GM23248 (cell line): ENCODE measurements at places on chromosomes 6 and 20. TPM values are rescaled to one million over a fixed set of nuclear protein-coding genes. Genes with fewer than 3 reads are reported as not detected.

BNIP5 gene
- not detected in 2 replicates for total RNA-seq

TRIM10 gene
- total RNA-seq, result 0.11 TPM in 1 of 2 replicates, not detected in the other

ADAM33 gene
- 53.1 and 57.9 TPM in 2 replicates for total RNA-seq

TFB1M gene
- 9.0 and 14.0 TPM in 2 replicates for total RNA-seq

ZC3H12D gene
- total RNA-seq, result 0.54 TPM in 1 of 2 replicates, not detected in the other

SNX5 gene
- total RNA-seq, result 65.2 and 67.0 TPM in 2 replicates

- no peaks in the 10 kb centered on the region for H3K4me1 ChIP-seq
- peak; percentile 20 for DNase-seq
- no peaks in the 10 kb centered on the region for H3K36me3 ChIP-seq
- H3K27me3 ChIP-seq, result no peaks in the 10 kb centered on the region
- no peak overlapping the region for H3K27ac ChIP-seq
These were observed 36.9 kb downstream of the SLC24A3 start for GRCh38 chr20:19249106-19249879.

DNA sequence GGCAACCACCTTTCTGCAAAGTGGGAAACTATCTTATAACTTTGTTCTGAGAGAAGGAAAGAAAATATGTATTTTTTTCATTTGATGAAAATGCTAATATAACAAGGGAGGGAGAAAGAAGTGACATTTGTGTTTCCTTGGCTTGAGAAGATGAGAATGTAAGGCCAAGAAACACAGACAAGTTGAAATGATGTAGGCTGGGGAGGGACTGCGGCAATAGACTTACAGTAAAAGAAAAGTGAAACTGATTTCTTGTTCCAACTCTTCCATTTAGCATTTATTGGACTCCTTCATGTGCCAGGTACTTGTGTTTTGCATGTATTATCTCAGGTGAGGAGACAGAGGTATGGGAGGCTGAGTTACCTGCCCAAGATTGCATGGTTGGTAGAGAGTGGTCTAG is 130.9 kb downstream of the CARMIL1 start:
- no peaks in the 10 kb centered on the region for H3K36me3 ChIP-seq
- no peak for DNase-seq
- no peak overlapping the region for H3K4me3 ChIP-seq
- no peak overlapping the region for H3K27ac ChIP-seq

- peak overlapping the region; percentile 97 for H3K27ac ChIP-seq
- no peaks in the 10 kb centered on the region for H3K27me3 ChIP-seq
- H3K4me1 ChIP-seq, result peaks cover 73% of the 10 kb centered on the region
- peak overlapping the region; percentile 40 for H3K4me3 ChIP-seq
- peak; percentile 93 for DNase-seq
These were observed 117.6 kb downstream of the DST start for GRCh38 chr6:56524891-56525703.

- no peaks in the 10 kb centered on the region for H3K27me3 ChIP-seq
- peaks cover 5% of the 10 kb centered on the region; the same call in 1 of the 2 replicates for H3K36me3 ChIP-seq
- DNase-seq, result no peak
- no peak overlapping the region for H3K27ac ChIP-seq
- H3K4me3 ChIP-seq, result no peak overlapping the region
These were observed 54.7 kb downstream of the PHF20 start for GRCh38 chr20:35826397-35826998.

DNA sequence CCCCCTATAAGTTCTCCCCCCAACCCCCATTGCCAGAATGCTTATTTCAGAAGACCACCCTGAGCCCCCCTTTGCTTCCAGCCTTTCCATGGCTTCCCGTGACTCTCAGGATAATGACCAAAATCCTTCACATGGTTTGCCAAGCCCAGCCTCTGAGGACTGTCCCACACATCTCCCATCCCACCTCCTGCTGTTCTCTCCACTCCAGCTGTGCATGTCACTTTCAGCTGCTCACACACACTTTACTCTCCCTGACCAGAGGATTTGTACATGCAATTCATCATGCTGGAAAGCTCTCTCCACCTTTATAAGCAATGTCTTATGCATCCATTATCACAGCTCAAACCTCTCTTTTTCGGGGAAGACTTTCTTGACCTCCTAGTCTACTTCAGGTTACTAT is 164.2 kb downstream of the PRL start:
- H3K27ac ChIP-seq, result no peak overlapping the region
- no peaks in the 10 kb centered on the region for H3K27me3 ChIP-seq
- no peak for DNase-seq
- no peak overlapping the region for H3K4me3 ChIP-seq
- H3K4me1 ChIP-seq, result no peaks in the 10 kb centered on the region
- H3K36me3 ChIP-seq, result no peaks in the 10 kb centered on the region

DNA sequence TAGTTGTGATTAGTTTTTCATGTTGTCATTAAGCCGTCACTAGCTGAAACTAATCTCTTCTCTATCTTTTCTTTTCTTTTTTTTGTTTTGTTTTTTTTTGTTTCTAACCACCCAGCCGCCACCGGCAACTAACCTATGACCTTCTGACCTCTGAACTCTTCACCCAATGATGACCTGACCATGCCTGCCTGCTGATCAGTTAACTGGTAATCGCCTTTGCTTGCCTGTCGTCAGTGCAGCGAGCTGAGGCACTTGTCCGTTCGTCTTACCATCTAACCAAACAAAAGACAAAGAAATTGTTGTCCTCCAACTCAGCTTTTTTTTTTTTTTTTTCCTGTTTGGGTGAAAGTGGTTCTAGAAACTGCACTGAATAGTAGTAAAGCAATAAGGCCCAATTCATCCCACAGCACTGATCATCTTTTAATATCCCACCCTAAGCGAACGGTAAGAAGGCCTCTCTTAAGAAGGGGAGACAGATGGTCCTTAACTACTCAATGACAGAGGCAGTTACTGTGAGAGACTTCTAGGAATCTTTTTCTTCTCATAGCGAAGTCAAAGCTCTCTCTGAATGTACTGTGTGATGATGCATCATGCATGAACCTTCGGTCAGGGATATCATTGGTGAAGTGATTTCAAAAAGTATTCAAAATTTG is 156.2 kb downstream of the QKI start:
- H3K36me3 ChIP-seq, result peaks cover 32% of the 10 kb centered on the region; the same call in 1 of the 2 replicates
- no peaks in the 10 kb centered on the region for H3K27me3 ChIP-seq
- no peaks in the 10 kb centered on the region for H3K4me1 ChIP-seq
- DNase-seq, result no peak
- no peak overlapping the region for H3K27ac ChIP-seq

GRCh38 chr20:20083807-20084206 is 31.5 kb downstream of the CFAP61 start:
- H3K36me3 ChIP-seq, result no peaks in the 10 kb centered on the region
- DNase-seq, result peak; percentile 55
- peaks cover 8% of the 10 kb centered on the region; the same call in 1 of the 2 replicates for H3K4me1 ChIP-seq
- H3K27me3 ChIP-seq, result peaks cover 14% of the 10 kb centered on the region

DNA sequence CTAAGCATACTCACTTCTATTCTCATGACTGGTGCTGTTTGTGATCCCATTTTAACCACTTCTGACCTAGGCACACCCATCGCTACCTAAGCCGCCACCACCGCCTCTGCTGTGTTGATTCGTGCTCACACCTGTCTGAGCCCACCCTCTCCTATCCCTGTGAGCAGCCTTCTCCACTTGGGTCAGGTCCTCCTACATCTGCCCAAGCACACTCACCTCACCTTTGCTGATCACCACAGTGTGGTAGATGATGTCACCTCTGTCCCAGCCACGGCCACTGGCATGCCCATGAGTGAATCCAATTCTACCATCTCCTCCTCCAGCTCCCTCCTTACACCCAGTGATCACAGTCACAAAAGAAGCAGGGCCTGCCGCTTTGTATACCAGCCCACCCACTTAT is 20.8 kb downstream of the MUC22 start:
- H3K27me3 ChIP-seq, result peaks cover 4% of the 10 kb centered on the region; the same call in 1 of the 2 replicates
- no peak for DNase-seq
- H3K4me3 ChIP-seq, result no peak overlapping the region
- H3K27ac ChIP-seq, result no peak overlapping the region
- peaks cover 4% of the 10 kb centered on the region; the same call in 1 of the 2 replicates for H3K4me1 ChIP-seq
- no peaks in the 10 kb centered on the region for H3K36me3 ChIP-seq

- peaks cover 8% of the 10 kb centered on the region; the same call in 1 of the 2 replicates for H3K4me1 ChIP-seq
- no peak for DNase-seq
- H3K27me3 ChIP-seq, result no peaks in the 10 kb centered on the region
- no peaks in the 10 kb centered on the region for H3K36me3 ChIP-seq
- no peak overlapping the region for H3K27ac ChIP-seq
- H3K4me3 ChIP-seq, result no peak overlapping the region
These were observed 6.9 kb upstream of the VEGFA start for GRCh38 chr6:43762966-43763695.

- H3K4me3 ChIP-seq, result no peak overlapping the region
- no peak overlapping the region for H3K27ac ChIP-seq
- H3K27me3 ChIP-seq, result no peaks in the 10 kb centered on the region
- no peaks in the 10 kb centered on the region for H3K36me3 ChIP-seq
- DNase-seq, result no peak
These were observed 2.8 kb downstream of the RTN4IP1 start for GRCh38 chr6:106626485-106626884.

DNA sequence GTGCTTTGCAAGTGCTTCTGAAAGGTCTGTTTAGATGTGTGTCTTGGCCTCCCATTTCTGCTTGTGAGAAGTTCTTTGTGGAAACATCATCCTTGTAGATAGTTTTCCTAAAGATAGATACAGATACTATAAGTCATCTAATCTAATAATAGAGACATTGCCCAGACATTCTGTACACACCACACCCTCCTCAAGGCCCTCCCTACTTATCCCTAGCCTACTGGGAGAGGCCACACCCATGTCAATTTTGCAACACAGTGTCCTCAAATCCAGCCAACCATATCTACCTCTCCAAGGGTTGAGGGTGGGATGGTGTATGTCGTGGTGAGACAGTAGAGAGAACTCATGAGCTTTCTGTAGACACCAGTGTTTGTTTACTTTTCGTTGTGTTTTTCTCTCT is 6.2 kb downstream of the KDM1B start:
- peak overlapping the region; percentile 73 for H3K27ac ChIP-seq
- peak; percentile 30 for DNase-seq
- H3K4me1 ChIP-seq, result peaks cover 19% of the 10 kb centered on the region
- H3K4me3 ChIP-seq, result no peak overlapping the region

DNA sequence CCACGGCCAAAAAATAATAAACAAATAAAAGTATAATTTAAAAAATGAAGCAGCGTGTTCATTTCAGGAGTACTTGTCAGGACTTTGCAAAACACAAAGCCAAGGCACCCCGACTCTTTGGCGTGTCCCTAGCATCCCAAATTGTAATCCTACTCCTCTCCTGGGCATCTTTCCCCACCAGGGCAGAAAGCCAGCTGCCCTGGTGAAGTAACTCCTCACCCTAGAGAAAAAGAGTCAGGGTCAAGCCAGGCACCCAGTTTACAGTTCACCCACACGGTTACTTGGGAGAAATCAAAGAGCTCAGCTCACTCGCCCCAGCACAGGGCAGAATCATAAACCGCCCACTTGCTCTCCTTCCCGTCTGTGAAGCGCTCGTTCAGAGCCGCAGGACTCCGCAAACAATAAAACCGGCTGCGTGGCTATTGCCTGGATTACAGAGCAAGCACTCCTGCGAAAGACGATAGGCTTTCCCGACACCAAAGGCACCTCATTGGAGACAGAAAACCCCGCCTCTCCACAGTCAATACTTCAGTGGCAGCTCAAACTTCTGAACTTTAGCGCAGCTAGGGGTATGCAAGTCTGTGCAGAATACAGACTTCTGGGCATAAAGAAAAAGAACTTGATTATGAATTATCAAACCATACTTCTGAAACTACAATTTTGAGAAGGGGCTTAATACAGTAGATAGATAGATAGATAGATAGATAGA is 73.0 kb upstream of the NHSL1 start:
- no peaks in the 10 kb centered on the region for H3K27me3 ChIP-seq
- peak; percentile 85 for DNase-seq
- H3K27ac ChIP-seq, result no peak overlapping the region
- H3K4me3 ChIP-seq, result peak overlapping the region; percentile 75

DNA sequence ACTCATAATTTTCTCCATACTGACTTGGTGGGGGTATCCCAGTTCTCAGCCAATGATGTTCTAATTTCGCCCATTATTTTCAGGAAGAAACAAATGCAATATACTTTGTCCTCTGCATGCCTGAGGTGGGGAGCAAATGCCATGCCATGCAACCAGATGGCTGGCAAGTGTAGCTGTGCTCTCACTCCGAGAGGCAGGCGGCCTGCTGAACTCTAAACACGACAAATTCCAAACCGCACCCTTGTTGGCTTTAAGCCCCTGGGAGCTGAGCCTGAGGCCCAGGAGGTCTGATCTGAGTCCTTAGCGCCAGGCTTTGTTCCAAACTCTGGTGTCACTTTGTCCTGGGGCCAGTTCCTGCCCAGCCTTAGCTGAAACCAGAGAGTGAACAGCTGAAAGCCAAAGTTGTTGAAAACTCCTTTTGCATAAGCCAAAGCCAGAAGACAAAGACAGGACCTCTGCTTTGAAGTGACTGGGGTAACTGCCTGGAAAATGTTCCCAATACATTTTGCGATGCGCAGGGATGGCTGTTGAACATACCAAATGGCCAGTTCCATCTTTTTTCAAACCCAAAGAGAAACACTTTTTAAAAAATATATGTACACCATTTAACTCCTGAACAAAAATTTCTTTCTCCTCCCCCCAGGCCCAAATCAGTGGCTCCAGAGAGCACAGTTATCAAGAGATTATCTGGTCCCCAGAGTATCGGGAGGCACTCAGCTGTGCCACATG is 46.2 kb downstream of the TTI1 start:
- no peak overlapping the region for H3K27ac ChIP-seq
- H3K36me3 ChIP-seq, result 0 out of 2 replicates have a peak, but pooled peaks cover 6% of the 10 kb centered on the region
- H3K4me1 ChIP-seq, result peaks cover 17% of the 10 kb centered on the region
- no peaks in the 10 kb centered on the region for H3K27me3 ChIP-seq
- H3K4me3 ChIP-seq, result no peak overlapping the region
- peak; percentile 44 for DNase-seq

DNA sequence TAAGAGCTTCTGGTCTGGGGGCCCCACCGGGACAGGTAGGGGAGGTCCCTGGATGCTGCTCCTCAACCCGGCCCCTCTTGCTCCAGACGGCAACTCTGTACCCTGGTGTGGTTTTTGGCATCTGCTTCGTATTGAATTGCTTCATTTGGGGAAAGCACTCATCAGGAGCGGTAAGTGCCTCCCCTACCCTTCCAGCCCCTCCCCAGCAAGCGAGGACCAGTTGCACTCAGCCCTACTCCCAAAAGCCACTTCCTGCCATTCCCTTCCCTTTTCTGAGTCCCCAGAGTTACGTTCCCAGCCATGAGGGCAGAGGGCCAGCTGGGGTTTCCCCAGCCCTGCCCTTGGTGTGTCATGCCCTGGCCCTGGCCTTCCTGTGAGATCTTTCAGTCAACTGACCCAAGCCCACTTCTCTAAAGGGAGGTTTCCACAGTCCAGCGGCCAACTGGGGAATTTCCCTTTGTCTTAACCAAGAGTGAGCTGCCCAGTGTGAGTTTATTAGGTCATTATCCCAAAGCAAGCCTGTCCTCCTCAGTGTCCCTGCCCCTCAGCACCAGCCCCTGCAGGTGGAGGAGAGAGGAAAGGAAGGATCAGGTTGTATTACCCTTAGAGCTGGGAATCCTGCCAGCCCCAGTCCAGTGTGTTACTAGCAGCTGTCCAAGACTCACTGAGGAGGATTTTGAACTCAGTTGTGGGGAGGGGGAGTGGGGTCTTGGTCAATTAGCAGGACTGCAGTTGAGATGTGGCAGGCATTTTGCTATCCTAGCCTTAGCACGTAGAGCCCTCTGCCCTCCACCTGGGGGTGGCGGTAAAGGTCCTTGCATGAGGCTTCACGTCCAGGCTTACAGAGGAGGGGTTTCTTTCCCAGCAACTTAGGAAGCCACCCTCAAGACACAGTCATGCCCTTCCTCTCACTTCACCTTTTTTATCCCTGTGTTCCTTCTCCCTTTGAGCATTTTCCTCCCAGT is 45.8 kb downstream of the TM9SF4 start:
- peaks cover 8% of the 10 kb centered on the region; the same call in 1 of the 2 replicates for H3K4me1 ChIP-seq
- H3K27me3 ChIP-seq, result no peaks in the 10 kb centered on the region
- peaks cover 21% of the 10 kb centered on the region; the same call in 1 of the 2 replicates for H3K36me3 ChIP-seq
- no peak overlapping the region for H3K4me3 ChIP-seq

- H3K4me1 ChIP-seq, result no peaks in the 10 kb centered on the region
- DNase-seq, result no peak
- no peak overlapping the region for H3K27ac ChIP-seq
These were observed 12.2 kb upstream of the SLC22A7 start for GRCh38 chr6:43285832-43286231.
